Activated CD4-positive, CD25-positive, alpha-beta regulatory T cell (primary cell): ENCODE measurements at places on chromosomes 16 and 17.

DNA sequence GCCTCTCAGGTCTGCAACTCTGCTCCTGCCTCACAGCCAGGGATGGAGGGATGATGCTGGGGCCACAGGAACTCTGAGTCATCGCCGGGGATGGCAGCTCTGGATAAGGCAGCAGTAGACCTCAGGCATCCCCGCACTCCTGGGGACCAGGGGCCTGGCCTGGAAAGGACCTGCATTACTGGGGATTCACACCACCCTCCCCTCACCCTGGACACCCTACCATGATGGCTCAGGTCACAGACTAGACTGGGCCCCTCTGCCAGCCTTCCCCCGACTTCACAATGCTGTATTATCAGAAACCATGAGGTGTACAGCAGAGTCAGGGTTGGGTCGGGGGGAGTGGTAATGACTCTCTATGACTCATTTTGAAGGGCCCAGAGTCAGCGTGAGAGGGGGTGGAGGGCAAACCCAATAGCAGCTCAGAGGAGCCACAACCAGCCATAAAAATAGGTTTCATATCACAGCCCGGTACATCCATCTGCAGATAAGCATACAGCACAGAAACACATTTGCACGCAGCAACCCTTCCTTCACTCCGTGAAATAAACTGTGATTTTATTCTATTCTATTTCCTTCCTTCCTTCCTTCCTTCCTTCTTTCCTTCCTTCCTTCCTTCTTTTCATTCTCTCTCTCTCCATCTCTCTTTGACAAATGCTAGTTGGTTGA, 28.8 kb downstream of the DYNLRB2 start:
- peak; percentile 48 for DNase-seq

- DNase-seq: no peak
Observed at GRCh38 chr17:21841839-21842238, 149.5 kb downstream of the KCNJ18 start.

- DNase-seq: no peak
Observed at GRCh38 chr16:5510819-5511370, 413.3 kb upstream of the EEF2KMT start.

DNA sequence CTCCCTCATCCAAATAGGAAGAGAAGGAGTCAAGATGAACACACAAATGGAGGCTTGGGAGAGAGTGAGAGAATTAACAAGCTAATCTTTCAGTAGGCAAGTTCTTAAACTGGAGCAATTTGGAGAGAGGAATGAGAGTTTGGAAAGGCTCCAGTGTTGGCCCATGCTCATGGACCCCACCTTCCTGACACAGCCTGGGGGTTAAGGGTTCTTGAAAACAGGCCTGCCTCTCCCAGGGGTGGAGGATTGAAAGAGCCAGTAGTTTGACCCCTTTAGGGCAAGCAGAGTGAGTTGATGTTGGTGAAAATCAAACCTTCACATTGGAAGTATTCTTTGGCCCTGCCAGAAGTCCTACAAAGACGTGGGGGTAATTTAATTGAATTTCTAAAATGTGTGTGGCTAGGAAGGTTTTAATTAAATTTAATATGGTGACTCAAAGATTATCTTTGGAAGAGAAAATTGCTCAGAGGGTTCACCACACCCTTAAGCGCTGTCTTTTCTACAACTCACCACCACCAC, 5.8 kb downstream of the HOXB3 start:
- no peak for DNase-seq

- no peak for DNase-seq
Observed at GRCh38 chr17:77560841-77561240, 397.7 kb upstream of the TNRC6C start.

- DNase-seq: no peak
Observed at GRCh38 chr16:84379709-84380362, 11.5 kb downstream of the ATP2C2 start.

DNA sequence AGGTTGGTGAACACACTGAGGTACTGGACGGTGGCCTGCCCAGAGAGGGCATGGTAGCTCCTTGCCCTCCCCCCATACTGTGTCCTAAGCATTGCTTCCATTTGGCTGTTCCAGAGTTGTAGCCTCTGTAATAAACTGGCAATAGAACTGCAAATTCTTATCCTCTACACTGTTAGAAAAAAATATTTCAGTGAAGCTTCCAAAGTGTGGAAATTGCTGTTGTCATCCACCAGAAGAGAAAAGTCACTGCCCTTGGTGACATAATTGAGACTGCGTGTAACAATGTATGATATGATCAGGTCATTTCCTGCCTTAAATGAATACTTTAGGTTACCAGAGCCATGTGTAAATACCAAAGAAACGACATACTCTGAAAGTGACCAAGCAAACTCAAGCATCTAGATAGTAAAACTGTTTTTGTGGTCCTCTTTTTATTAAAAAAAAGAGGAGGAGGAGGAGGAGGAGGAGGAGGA, 65.9 kb downstream of the CEP95 start:
- no peak for DNase-seq

- no peak for DNase-seq
Observed at GRCh38 chr16:67966549-67967182, 1.8 kb downstream of the SLC12A4 start.

- DNase-seq: no peak
Observed at GRCh38 chr16:81180578-81180977, 57.9 kb upstream of the BCO1 start.

- no peak for DNase-seq
Observed at GRCh38 chr16:70418274-70418992, 20.5 kb downstream of the ST3GAL2 start.

DNA sequence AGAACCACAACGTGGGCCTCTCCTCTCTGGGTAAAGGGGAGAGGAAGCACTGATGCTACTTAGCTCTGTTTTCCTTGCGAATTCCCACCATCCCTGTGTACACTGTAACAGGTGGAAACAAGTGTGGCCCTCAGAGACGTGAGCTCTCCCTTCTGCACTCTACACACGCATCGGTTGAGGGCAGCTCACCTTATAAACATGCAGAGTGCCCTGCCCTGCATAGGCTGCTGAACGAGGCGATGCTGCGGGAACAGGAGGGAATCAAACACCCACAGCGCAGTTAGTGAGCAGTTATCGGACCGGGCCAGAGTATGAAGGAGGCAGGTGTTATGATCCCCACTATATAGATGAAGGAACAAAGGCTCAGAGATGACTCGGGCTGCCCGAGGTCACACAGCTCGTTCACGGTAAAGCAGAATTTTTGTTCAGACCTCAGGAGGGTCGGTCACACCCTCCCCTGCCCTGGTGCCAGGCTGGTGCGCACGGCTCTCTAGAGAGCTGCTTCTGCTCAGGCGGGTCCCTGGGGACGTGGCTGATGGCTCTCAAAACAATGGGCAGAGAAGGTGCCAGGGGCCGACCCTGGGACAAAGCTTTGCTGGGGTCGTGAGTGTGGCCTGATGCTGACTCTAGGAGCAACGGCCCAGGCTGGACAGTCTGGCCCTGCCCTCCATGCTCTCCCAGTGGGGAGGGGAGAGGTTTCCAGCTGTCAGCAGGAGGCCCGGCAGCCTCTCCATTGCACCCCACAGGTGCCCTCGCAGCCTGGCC, 68.5 kb downstream of the RPH3AL start:
- DNase-seq: no peak

DNA sequence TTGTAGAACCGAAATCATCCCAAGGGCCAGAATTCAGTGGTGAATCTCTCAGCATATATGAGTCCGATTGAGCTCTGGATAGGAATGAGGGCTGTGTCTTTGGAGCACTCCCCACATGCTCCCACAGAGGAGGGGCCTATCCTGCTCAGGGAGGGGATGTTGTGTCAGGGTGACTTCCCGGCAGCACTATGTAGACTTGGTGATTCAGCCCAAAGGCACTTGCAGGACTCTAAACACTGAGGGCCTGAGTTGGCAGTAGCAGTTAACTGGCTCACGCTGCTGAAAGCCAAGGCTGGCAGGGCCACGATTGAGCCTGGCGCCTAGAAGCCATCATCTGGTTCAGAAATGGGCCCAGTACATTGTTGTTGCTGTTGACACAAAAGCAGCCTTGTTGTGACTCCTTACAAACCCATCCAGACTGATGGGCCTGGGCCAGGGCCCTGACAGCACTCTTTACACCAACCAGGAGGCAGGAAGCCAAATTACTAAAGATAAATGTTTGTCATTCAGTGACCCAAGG, 31.9 kb downstream of the NMT1 start:
- DNase-seq: no peak

GRCh38 chr16:66551788-66552285, 539 bp upstream of the CKLF start:
- no peak for DNase-seq

DNA sequence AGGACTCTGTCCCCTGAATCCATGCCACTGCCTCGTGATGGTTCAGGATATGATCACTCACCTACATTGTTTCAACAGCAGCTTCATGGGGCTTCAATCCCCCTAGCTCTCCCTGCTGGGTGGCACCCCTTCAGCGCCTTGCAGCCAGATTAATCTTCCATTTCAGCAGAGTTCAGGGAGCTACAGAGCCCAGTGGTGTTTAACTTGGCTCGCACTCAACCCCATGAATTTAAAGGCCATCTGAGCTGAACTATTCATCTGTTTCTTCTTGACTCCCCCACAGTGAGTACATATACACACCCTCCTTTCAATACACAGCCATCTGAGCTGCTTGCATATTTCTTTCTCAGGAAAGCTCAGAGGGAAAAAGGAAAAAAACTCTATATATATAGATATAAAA, 202.8 kb upstream of the C16orf82 start:
- no peak for DNase-seq

DNA sequence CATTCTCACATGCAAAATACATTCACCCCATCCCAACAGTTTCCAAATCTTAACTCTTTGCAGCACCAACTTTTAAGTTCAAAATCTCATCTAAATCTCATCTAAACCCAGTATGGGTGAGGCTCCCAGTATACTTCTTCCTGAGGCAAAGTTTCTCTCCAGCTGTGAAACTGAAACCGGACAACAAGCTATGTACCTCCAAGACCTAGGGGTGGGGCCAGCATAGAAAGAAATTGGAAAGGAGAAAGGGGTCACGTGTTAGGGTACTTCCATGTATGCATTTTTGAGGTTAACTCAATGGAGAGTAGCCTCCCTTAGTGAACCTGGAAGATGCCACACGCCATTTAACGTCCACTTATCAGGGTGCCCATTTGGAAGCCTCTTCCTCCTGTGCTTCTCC, 23.9 kb upstream of the LRRC75A start:
- DNase-seq: no peak

DNA sequence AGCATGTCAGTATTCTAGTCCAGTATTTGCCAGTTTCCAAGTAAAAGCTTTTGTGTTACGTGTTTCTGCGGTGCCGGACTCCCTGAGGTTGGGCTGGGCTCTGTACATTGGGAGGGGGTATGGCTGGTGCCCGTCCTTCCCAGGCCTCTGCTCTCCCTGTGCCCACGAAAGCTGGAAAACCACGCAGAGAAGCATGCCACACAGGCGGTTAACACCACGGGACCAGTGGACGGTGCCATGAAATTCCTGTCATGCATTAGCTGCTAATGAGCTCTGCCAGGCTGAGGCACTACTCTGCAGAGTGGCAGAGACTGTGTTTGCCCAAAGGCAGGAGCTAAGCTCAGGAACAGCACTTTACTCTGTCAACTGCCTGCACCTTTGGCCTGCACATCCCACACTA, 8.1 kb downstream of the SMIM5 start:
- no peak for DNase-seq

DNA sequence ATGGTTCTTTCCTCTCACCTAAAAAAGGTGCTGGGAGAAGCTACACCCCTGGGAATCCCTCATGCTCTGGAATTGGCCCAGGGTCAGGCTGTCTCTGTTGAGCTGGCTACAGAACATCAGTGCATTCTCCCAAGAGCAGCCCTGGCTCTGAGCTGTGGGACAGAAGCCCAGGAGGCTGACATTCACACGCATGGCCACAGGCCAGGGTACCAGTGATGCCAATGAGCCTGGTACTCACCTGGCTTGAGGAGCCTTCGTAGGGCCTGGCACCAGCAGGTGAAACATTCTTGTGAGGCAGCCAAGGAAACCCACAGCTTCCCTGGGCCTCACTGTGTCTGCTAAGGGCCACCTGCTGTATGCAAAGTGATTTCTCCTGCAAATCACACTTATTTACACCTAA, 121.7 kb upstream of the CCL2 start:
- DNase-seq: no peak

GRCh38 chr16:55849536-55849935, 16.6 kb upstream of the CES1 start:
- DNase-seq: no peak

- no peak for DNase-seq
Observed at GRCh38 chr17:50397919-50398285, 579 bp upstream of the LRRC59 start.

- no peak for DNase-seq
Observed at GRCh38 chr16:86668136-86668910, 90.0 kb downstream of the FOXL1 start.

- DNase-seq: no peak
Observed at GRCh38 chr16:69166221-69166833, 20.6 kb upstream of the SNTB2 start.

GRCh38 chr17:59746849-59747445, 39.5 kb downstream of the VMP1 start:
- no peak for DNase-seq
